ENCODE measurements at places on chromosomes 11 and 22.
A peak's percentile ranks its signal among the peaks of the same experiment; 100 is the strongest.

DNA sequence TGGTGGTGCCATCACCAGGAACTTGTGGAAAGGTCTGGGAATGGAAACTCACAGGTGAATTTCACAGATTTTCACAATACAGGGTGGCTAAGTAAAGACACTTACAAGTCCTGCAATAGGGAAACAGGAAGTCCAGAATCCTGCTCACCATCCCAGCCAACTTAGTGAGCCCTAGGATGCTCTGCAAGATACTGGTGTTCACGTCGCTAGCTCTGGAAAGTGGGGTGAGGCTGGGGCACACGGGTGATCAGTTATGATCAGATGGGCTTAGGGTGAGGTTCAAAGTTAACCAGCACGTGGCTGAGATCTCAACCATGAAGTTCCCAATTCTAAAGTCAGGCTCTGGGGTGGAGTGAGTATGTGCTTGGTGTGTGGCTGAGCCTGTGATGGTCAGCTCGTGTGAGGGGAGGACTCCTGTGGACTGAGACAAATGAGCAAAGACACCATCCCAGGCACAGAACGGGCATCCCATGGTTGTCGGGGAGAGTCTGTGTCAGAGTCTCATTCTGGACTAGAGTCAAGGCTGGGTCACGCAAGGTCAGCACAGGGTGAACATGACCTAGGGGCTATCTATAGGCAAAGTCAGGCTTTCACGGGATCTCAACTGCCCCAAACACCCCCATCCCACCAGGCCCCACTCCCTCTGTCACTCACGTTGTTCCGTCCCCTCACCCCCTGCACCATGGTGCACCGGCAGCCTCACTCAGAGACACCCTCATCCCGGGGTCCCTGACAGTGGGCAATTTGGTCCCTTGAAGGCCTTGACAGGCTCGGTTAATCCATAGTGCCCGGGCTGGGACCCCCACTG lies 23.9 kb downstream of the IGLL5 start:
- DNase-seq = no peak

- no peak for DNase-seq
Measured at GRCh38 chr11:129061492-129062230, 119.0 kb upstream of the TP53AIP1 start.

DNA sequence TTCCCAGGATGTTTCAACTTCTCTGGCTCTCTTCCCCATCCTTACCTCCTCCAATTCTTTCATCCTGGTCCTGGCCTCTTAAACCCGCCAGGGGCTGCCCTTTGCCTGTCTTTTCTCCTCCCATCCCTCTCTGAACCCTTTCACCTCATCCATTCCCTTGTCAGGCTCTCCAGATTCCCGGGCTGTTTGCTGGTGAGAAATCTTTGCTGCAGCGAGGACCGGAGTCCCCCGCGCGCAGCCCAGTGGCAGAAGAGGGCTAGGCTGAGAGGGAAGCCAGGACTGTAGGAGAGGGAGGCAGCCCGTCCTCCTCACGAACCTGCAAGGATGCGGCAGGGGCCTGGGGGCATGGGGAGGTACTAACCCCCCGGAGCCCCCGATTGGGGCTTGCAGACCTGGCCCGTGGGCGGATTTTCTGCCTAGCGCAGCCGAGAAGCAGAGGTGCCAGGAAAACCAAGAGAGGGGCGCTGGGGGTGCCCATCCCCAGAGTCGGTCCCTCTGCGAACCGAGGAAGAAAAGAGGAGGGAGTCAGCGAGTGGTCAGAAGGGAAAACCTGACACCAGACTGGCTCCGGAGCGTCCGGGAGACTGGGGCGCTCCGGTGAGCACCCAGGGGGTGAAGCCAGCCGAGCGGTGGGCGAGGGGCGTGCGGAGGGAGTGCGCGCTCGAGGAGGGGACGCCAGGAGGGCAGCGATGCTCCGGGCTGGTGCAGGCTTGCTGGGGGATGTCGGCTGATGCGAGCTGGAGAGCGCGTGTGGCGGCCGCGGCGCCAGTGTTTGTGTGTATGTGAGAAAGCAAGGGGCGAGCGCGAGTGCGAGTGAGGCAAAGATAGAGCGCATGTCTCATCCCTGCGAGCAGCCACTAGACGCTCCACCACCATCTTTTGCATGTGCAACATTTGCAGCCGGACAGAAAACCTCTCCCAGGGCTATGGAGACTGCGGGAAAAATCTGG lies at the start of gene GRIA4:
Gene GRIA4 (plus strand): TSS at position 242 of the 950 bp plus-strand sequence. CDS start 925 bp downstream, outside the sequence.
- no peak for DNase-seq

DNA sequence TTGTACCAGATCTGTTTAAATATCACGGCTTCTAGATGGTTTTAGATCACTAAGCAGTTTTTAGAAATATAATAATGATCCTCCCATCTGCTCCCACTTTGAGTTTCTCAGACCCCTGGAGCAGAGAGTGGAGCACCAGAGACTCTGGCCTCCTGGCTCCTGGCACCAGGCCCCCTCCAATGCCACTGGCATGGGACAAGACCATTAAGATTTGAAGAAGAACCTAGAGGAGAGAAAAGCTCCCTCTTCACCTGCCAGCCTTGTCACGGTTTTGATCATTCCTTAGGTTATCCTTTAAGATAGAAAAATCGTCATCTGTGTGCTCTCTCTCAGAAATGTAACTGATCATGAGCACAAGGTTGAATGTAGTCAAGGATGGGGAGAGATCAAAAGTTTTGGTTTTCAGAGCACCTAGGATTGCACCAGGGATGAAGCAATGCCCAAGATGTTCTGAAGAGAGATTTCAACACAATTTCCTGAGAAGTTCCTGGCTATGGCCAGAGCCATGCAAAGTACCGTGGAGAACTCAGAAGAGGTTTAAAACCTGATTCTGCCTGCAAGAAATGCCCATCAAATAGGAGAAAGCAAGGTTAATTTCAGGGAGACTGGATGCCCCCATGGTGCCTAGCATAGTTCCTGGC lies 22.2 kb downstream of the IL10RA start:
- DNase-seq = no peak

- DNase-seq = no peak
Measured at GRCh38 chr11:78564490-78565467, 9.9 kb downstream of the NARS2 start.

DNA sequence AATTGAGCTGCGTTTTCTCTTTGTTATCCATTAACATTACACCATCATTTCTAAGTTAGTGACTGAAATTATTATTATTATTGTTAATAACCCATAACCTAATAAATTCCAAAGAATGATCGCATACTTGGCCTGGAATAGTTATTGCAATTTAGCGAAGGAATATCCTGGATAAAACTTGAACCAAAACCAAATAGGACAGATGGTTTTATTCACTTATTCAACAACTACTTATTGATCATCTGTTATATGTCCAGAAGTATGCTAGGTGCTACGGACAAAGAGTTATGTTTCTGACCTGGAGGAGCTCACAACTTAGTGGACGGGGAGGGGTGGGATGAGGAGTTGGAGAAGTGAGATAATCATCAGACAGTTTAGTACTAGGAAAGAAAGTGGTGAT lies 44.8 kb upstream of the ARHGAP20 start:
- no peak for DNase-seq

DNA sequence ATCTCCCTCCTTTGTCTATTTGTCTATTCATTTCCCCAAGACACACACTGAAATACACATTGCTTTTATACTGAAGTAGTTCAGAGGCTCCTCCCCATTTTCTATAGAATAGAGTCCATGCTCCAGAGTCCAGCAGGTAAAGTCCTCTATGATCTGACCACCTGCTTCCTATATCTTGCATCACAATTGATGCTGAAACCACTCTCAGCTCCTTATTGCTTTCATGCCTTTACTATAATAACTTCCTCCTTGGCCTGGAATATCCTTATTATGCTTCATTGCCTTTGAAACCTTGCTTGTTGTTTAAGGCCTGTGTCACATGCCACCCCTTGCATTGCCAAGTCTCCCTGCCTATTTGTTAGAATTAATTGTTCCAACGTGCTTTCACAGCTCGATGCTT lies 12.6 kb downstream of the OR6Q1 start:
- DNase-seq = no peak

GRCh38 chr22:29654882-29655281 lies 51.4 kb downstream of the NF2 start:
- DNase-seq = no peak

DNA sequence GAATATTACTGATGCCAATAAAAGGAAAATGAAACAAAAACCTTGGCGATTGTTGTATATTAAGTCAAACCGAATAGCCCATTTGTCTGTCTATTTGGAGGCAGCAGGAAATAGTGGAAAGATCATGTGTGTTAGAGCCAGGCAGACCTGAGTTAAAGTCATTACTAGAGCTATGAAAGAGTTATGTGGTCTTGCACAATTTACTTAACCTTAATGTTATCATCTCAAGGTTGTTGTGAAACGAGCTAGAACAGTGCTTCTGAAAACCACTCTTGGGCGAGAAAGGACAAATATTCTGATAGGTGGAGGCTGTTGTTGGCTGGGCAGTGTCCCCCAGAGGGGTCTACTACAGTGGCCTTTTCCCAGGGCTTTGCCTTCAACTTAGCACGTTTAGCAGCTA lies 60.0 kb upstream of the NUP160 start:
- no peak for DNase-seq

GRCh38 chr11:118789501-118790356 lies 1.2 kb downstream of the DDX6 start:
- DNase-seq = peak; percentile 15

GRCh38 chr11:10418259-10418949 lies 36.7 kb upstream of the AMPD3 start:
- DNase-seq = no peak

DNA sequence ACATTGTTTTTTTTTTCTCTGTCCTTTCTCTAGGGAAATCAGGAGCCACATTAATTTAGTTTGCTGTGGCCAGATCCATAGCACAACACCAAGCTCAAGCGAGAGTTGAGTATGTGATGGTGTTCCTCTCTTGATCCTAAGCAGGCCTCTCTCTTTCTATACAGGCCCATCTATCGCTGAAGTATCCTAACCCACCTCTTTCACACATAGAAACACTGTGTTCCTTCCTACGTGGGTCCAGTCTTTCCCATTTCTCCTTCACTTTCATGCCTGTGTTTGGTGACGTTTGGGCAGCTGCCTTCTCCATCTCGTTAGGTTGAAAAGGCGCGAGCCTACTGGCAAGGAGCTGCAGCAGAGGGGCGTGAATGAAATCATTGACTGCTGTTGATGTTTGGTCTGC lies 2.4 kb downstream of the PACS1 start:
- DNase-seq = no peak

All from stimulated activated CD4-positive, alpha-beta T cell treated with anti-CD3 and anti-CD28 coated beads, Interleukin-4, amount 100 ng/mL, for 4 hours (primary cell).